ENCODE measurements at places on chromosomes 6 and 20.

DNA sequence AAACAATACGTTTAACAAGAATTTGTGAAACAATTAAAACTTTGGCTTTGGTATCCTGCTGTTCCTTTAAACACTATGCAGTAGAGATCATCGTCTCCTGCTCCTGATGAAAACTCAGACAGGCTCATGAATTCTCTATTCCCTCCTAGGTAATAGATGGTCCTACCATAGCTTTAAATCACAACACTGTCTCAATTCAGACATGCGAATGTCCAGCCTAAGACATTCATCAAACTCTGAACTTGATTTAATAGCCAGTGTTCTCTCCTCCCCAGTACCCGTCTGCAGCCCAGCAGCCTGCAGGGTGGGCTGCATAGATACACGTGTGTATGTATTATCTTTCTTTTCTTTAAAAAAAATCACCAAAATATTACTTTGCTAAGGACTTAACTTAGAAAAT, 232.8 kb downstream of the TTLL2 start:
- no peak for DNase-seq

DNA sequence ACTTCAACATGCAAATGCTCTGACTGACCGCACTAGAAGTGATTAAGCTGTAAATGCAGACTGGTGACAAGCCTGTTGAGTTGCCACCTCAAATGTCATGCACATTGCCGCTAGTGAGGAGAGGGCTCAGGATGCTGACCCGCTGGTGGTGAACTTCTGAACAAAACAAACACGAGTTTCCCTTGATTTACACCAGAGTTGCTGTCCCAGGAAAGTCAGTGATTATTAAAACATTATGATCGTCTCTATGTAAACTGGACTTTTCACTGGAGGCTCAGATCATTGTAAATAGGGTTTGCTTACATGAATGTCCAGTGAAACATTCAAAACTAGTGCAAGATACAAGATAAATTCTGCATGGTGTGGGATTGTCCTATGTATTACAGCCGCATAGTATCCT, 420.1 kb downstream of the PREX1 start:
- DNase-seq: no peak

DNA sequence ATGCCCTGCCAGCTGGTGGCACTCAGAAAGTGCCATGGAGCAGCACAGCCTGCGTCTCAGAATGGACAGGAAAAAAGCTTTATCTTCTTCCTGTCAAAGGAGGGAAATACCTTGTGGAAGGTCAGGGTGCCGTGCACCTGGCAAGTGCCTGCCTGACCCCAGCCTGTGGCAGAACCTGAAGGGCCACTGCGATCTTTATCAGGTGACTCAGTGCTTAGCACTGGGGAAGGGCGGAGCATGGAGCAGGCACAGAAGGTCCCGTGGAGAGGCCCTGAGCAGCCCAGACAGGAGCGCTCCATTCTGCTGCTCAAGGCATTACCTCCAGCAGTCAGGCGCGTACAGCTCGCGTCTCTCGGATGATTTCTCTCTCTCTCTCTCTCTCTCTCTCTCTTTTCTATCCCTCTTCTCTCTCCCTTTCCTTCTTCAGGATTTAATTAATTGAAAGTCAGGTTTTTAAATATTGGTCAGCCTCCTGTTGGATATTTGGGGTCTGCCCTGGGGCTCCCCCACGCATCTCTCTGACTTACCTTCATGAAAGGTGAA, 31.7 kb downstream of the FOXC1 start:
- DNase-seq: peak; percentile 71

DNA sequence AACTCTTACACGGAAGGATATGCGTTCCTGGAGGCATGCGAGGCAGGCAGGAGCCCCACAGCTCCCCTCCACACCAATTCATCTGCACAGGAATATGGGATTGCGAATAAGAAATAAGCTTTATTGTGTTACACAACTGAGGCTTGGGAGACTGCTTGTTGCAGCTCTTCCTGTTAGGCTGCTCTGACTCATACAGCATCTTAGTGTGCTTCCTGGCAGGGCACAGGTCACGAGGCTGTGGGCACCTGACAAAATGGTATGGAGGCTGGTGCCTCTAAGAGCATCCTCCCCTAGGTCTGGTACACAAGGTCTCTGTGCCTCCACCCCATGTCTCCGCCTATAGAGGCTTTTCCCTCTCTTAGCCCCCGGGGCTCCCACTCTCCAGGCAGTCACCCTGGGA, 6.8 kb downstream of the SLC22A3 start:
- no peak for DNase-seq

- peak; percentile 23 for DNase-seq
These were observed 41.4 kb downstream of the DTNBP1 start for GRCh38 chr6:15621203-15622044.

GRCh38 chr20:58586565-58587093, 64.5 kb upstream of the STX16 start:
- no peak for DNase-seq

- DNase-seq: no peak
These were observed 17.4 kb upstream of the ARMC12 start for GRCh38 chr6:35719404-35719829.

GRCh38 chr6:170173335-170173881, 117.5 kb downstream of the DLL1 start:
- no peak for DNase-seq

DNA sequence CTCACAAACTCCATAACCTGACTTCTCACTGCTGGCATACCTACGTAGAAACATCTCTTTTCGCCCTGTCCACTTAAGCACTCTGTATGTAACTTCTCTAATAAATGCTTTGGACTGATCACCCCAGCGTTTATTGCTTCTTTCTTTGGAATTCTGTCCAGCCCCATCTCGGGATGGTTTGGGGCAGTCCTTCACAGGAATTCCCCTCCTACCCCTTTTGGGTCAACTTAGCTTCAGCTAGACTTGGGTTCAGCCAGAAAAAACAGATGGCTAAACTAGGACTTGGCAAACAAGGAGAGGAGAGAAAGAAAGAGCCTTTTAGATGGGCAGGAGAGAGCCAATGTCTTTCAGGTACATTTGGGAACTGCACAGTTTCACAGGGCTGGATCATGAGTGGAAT, 3.9 kb upstream of the LTV1 start:
- DNase-seq: no peak

DNA sequence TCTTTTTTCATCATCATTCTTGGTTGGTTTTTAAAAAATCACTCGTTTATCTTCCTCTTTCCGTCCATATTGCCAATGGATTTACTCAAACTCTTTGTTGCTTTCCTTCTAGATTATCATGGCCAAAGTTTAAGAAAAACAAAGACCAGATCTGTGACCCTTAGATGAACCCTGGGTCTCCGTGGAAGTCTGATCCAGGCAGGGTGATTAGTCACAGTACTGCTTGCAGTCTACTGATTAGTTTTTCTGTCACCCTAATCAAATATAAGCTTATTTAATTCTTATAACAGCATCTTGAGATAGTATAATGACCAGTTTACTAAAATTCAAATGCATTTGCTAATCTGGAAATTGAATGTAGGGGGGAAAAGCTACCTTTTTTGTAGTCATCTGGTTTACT, 6.0 kb upstream of the SMIM28 start:
- no peak for DNase-seq

GRCh38 chr20:57161478-57162361, 104.7 kb downstream of the BMP7 start:
- DNase-seq: peak; percentile 39

GRCh38 chr6:147381712-147382111, 126.8 kb upstream of the SAMD5 start:
- DNase-seq: no peak

- no peak for DNase-seq
These were observed 868 bp downstream of the MC3R start for GRCh38 chr20:56249244-56249955.

GRCh38 chr6:144728804-144729203, 443.7 kb downstream of the UTRN start:
- no peak for DNase-seq

- DNase-seq: no peak
These were observed 311.4 kb downstream of the CLIC5 start for GRCh38 chr6:45704056-45704800.

- no peak for DNase-seq
These were observed 107.0 kb downstream of the ERMARD start for GRCh38 chr6:169858293-169858934.

- DNase-seq: peak; percentile 14
These were observed 131.7 kb downstream of the PLCB4 start for GRCh38 chr20:9200620-9201019.

DNA sequence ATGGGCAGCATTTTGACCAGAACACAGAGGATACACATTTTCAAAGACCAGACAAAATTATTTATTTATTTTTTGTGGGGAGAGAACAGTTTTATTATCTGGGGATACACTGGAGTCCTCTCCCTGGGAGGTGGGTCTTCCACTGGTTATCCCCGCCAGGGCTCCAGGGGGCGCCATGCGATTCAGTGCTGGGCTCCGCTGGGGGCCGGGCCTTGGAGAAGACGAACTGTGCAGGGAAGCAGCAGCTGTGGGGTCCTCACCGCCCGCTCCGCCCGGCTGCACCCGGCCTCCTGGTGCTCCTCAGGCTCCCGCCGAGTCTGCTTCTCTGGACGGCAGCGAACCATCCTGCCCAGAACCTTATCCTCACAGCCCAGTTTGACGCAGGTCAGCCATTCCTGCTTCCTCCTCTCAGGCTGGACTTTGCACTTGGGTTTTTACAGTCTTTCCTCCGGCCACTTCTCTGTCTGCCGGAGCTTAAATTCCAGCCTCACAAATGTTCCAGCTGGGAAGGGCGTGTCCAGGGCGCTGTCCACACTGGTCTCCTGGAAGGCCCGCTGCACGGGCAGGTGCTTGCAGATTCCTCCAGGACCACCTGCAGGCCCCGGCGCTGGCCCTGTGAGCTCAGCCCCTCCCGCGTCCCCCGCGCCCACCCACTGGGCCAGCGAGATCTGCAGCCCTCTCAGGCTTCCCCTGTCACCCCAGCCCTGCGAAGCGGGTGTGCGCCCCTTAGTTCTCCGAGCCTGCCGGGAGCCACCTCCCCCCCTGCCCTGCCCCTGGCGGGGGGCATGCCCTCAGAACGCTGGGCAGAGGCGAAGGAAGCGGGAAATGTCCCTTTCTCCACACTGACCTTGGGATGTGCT, 1830.0 kb upstream of the DEFB115 start:
- no peak for DNase-seq

GRCh38 chr6:35722121-35722761, 14.6 kb upstream of the ARMC12 start:
- peak; percentile 94 for DNase-seq

- no peak for DNase-seq
These were observed 77.9 kb upstream of the CITED2 start for GRCh38 chr6:139452148-139452876.

DNA sequence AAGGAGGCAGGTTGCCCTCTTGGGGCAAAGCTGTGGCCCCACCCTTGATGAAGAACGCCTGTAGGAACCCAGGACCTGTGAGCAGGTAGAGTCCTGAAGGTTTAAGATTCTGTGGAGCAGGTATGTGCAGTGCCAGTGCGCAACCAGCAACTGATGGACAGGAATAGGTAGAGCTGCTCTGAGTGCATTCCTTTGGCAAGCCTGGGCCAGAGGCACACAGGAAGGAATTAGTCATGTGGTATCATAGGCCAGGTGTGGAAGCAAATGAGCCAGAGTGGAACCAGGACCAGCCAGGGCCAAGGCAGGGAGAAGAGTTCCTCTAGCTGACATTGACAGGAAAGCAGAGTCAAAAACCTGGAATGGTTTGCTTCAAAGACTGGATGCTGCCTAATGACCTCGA, 1.4 kb upstream of the KHDC1 start:
- DNase-seq: peak; percentile 21

- no peak for DNase-seq
These were observed 115.1 kb upstream of the JAG1 start for GRCh38 chr20:10788877-10789276.

DNA sequence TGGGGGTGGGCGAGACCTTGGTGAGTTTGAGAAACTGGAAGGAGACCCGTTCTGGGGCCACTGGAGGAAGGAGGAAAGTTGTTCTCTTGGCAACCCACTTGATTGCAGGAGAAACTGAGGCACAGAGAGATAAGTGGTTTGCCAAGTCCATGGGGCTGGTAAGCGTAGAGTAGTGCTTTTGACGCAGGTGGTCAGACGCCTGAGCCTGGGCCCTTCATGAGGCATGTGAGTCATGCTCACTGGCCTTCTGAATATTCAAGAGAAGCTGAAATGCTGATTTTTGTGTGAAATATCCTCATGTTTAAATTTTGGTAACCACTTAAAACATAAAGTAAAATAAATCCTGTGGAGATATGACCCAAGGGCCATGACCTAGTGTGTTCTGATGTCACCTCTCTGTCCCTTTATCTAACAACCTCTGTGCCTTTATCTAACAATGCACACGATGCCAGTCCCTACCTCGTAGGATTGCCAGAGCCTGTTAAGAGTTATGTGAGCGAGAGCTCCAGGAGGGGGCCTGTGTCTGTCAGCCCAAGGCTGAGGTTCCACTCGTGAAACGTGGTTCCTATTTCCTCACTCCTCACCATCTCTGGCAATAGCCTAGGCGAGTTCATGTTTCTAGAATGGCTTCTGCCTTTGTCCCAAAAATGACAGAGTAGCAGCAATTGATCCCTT, 32.8 kb upstream of the PMEPA1 start:
- no peak for DNase-seq

- no peak for DNase-seq
These were observed 3.4 kb upstream of the MICAL1 start for GRCh38 chr6:109458774-109459531.

DNA sequence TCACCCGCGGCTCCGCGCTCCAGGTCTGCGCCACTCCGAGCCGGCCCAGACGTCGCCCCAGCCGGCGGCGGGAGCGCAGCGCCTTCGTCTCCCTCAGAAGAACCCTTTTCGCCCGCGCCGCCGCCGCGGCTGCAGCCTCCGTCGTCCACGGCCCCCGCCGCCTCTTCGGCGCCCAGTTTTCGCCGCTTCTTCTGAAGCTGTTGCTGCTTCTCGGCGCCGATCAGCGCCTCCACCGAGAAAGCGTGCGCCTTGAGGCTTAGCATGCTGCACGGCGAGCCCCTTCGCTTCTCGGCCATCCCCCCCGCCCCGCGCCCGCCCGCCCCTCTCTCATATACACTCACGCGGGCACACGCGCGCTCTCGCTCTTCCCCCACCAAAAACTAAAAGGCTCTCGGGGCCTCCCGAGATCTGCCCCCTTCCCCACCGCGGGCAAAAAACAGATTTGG, 489 bp downstream of the TBX18 start:
- DNase-seq: no peak

DNA sequence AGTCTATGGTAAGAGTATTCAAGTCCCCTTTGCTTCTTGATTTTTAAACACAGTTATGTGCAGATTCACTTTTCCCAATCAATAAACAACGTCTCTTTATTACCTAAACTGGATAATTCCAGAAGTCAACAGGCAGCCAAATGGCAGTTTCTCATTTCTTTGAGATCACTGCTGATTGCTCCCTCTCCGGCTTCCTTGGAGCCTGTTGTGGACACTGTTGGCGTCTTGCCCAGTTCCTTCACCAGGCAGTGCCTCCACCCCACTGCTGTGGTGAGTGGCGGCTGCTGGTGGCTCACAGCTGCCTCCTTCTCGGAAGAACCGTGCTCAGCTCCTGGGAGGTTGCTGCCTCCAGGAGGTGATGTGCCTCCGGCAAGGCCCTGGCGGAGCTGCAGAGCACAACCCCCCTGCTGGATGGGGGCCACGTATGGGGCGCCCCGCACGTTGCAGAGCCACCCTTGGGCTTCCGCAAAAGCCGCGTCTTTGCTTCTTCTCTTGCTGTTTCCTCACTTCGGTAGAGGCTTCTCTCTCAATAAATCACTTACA, 105.1 kb upstream of the CNKSR3 start:
- peak; percentile 89 for DNase-seq

- no peak for DNase-seq
These were observed at the start of gene DEFB132 for GRCh38 chr20:257419-257818. TSS of gene DEFB132 (plus strand) at chr20:257724. CDS start at chr20:257779, 55 bp downstream.

GRCh38 chr6:98574984-98575383, 259.4 kb upstream of the POU3F2 start:
- no peak for DNase-seq

- DNase-seq: no peak
These were observed 114.8 kb upstream of the MARCKS start for GRCh38 chr6:113742342-113742741.

GRCh38 chr6:107275330-107275865, 160.1 kb upstream of the BEND3 start:
- no peak for DNase-seq

All from thyroid gland (tissue), 4 donors.